CD4-positive, alpha-beta T cell treated with Interleukin-17A for 4 hours (primary cell): ENCODE measurements at places on chromosomes 5 and 9.
A peak's percentile ranks its signal among the peaks of the same experiment; 100 is the strongest.

GRCh38 chr5:137891849-137892248 lies 2.6 kb downstream of the PKD2L2 start:
- DNase-seq: no peak

DNA sequence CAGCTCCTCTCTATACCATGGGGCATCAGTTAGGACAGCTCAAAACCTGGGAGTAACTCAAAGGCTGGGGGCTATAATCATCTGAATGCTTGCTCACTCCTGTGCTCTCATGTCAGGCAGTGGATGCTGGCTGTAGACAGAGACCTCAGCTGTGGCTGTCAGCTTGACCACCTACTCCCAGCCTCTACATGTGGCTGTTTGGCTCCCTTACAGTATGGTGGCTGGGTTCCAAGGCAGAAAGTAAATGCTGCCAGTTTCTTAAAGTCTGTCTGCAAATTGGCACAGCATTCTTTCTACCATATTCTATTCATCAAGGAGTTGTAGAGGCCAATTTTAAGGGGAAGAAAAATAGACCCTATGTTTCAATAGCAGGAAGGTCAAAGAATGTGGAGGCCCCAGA lies 66.9 kb downstream of the TMC1 start:
- DNase-seq: no peak

DNA sequence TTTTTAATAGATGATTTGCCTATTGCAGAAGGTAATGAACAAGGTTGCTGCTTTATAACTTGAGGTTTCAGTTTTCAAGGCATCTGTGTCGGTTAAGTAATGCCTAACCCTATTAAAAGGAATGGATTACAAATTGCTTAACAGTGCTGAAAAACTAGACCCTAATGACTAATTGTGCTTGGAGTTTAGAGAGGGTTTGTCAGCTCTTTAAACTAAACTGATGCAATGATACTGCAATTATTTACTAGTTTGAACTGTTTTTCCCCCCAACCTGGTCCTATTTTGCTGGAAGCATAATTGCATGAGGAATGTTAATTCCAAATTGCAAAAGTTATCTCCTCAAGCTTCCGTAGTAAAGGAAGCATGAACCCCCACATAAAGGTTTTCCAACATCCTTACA lies 39.3 kb upstream of the TLX3 start:
- no peak for DNase-seq

GRCh38 chr9:93549611-93550010 lies 26.8 kb upstream of the PHF2 start:
- no peak for DNase-seq

DNA sequence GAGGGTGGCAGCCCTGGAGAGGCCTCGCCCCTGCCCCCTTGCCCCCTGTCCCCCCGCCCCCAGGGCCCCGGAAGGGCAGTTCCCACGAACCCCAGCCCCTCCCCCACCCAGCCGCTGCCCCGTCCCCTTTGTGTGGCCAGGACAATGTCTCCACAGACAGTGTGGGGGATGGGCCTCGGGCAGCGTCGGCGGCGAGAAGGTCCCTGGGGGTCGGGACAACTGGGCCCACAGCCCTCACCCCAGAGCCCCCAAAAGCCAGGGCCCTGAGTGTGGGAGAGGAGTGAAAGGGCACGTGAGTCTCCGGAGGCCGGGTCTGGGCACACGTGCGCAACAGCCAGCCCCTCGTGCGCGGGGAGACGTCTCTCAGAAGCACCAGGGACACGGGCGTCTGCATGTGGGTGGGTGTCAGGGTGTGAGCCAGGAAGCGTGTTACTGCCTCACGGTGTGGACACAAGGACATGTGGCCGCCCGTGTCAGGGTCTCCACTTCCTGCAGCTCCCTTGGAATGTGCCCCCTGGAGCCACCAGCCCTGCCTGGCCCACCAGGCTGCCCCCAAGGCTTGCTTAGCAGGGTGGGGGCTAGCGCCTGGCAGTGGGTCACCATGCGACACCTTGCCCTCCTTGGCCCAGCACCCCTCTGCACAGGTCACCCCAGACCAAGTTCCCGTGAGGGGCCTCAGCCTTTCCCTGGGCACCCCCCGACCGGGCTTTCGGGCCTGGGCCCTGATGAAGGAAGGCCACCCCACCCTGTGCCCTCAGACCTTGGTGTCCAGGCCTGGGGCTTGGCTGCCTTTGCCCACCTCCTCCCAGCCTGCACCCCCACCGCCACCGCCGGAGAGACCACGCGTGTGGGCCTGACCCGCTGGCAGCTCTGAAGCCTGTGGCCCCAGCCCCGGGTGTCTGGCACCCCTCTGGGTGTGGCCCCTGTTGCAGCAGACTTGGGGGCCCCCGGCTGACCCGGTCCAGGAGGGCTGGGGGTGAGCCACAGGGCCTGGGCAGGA lies 12.8 kb upstream of the NRARP start:
- DNase-seq: no peak

DNA sequence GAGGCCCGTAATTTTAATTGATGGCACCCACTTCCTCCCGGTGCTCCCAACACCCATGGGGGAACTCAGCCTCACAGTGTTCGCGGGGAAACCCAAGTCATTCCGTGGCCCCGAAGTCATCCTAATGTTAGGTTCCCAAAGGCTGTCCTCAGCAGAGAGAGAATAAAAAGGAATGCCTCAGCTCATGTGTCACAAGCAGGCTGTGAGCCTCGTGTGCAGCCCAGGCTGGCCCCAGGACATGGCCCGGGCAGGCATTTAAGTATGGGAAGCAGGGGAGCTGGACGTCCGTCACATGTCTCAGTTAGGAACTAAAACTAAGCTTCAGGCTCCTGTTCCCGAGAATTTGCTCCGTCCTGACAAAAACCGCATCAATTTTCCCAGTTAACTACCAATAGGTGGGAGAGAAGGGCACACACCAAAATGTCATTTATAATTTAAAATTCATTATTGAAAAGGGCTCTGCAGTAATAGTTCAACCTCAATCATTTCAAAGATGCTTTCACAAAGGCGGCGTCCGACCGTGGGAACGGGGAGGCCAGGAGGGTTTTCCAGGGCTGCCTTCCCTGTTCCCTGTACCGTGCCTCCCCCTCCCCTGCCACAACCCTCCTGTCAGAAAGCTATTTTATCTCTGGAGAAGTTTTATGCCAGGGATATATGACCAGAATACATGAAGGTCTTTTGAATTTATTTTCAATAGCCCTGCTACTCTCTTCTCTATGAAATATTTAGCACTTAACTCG lies 137.3 kb downstream of the FSTL4 start:
- no peak for DNase-seq

- no peak for DNase-seq
Observed at GRCh38 chr9:89882930-89883361, 278.1 kb downstream of the GADD45G start.

DNA sequence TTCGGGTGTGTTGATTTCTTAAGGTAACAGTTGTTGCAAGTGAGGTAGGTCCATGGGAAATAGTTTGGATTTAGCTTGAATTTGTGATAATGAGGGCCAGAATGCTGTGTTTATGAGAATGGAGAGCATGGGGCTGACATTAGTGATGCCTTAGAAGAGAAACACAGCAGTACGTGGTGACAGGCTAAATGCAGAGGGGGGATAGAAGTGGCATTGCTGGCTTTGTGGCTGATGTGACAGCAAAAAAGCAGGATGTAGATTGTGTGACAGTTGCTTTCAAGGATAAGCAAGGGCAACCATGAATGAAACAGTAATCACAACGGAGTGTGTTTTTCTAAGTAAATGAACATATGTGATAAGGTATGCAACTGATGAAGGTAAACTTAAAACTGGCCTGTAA lies 103.4 kb upstream of the SGCD start:
- DNase-seq: no peak

- DNase-seq: no peak
Observed at GRCh38 chr5:120550358-120550757, 86.3 kb downstream of the PRR16 start.

DNA sequence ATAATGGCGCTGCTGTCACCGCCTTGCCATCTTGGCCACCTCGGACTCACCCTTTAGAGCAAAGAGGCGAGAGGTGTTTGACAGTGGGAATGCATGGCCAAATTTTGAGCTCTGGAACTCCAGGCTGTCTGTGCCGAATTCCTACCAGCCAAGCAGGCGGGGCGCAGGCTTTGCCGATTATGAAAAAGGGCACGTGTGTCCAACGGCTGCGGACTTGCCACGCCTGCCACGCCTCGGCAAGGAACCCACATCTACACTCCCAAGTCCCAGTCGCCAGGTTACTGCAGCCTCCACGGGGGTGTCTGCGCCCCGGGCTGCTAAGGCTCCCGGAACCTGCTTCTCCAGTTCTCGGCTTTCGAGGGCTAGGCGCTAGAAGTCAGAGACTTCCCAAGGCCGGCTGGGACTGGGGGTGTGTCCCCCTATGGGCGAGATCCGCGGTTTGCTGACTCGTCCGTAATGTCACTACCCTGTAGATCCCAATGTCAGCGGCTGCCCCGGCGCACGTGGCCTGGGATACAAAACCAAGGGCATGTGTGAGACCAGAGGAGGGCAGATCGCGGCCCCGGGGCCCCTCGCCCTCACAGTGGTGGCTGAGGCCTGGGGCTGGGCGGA lies 2.8 kb downstream of the NPR3 start:
- DNase-seq: no peak

DNA sequence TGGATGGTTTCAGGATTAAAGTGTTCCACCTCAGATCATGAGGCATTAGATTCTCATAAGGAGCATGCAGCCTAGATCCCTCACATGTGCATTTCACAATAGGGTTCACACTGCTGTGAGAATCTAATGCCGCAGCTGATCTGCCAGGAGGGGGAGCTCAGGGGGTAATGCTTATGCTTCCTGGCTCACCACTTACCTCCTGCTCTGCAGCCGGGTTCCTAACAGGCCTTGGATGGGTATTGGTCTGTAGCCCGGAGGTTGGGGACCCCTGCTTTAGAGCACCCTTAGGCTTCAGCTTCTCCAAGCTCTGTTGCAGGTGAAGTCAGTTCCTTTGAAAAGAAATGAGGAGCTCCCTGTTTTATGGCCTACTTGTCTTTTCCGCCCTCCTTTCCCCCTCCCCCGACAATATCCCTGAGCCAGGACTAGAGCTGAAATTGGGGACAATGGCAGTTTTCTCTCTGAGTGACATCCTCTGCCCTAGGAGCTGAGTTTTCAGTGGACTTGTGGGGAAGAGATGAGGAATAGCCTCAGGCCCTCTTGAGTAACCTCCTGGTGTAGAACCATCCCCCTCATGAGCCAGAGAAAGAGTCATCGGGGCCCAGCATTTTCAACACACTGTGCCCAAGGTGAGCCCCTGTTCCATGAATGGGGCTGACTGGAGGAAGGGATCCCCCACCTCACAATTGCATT lies 16.2 kb upstream of the MAT2B start:
- peak; percentile 42 for DNase-seq

GRCh38 chr5:172486451-172486850 lies 32.1 kb upstream of the SH3PXD2B start:
- DNase-seq: no peak

DNA sequence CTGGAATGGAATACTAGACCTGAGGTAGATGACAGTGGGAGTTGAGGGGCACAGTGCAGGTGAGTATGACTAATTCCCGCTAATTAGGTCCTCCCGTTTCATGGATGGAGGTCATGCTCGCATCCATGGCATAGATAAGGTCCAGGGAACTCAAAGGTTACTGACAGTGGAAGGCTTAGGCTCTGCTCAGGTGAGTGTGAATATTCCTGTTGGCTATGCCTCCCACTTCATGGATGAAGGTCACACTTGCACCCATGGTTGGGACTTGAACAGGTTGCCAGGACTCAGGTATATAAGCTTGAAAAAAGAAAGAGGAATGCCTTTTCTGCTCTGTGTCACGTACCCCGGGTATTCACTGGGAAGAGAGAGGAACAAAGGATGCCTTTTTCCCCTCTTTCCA lies 19.8 kb upstream of the UNC13B start:
- DNase-seq: no peak

DNA sequence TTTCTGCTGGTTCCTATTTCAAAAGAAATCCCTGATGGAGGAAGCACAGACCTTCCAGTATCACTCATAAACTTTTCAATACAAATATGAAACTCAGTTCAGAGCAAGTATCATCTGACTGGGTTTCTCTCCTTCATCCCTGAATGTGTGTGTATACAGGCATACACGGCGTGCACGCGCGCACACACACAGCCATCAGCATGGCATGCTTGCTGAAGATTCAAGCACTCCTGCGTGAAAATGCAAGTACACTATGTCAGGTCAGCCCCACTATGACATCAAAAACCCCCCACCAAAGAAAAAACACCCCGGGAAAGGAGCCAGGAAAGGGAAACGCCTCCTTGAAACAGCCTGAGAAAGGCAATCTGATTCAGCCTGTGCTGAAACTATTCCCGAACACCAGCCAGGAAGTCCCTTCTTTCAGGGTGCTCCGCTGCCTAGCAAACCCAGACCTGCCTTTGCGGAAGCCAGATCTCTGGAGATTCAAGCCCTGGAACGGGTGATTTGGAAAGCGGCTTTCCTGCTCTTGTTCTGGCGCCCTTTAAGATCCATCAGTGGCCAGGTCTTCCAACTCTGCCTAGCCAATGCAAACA lies 831 bp downstream of the KLHL3 start:
- peak; percentile 42 for DNase-seq

DNA sequence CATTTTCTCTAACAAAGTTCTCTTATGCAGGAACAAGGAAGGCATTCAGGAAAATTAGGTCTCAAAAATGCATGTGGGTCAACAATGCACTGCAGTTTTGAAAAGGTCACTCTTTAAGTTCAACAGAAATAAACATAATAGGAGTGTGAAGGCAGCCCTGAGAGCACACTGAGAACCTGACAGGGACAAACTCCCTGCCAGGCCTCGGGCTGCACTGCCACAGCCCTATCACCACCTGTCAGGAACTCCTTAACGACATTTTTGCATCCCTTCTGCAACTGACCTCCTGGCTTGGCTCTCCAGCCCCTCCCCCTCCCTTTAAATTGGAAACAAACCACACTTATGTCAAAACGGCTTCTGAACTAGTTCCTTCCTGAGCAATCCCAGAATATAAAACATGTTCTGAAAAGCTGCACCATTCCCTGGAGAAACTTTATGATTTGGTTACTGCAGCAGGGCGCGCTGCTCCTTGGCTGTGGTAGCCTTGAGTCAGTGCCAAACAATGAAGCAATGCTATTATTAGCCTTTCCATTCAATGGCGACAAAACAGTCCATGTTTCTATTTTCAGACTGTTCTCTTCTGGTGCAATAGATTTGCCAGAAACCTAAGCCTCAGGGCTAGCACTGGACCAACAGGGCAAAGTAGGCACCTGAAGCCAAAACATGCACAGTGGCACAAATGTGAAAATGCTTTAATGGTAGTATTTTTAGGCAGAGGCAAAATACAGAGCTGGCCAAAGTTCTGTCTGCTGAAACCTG lies 160.1 kb upstream of the ZNF608 start:
- no peak for DNase-seq
